ENCODE measurements at places on chromosomes 3 and 15.
A peak's percentile ranks its signal among the peaks of the same experiment; 100 is the strongest.

- no peak for DNase-seq
Observed at GRCh38 chr3:180704532-180704931, 25.2 kb upstream of the CCDC39 start.

GRCh38 chr3:59791774-59792308 lies 742.0 kb upstream of the CFAP20DC start:
- DNase-seq = no peak

DNA sequence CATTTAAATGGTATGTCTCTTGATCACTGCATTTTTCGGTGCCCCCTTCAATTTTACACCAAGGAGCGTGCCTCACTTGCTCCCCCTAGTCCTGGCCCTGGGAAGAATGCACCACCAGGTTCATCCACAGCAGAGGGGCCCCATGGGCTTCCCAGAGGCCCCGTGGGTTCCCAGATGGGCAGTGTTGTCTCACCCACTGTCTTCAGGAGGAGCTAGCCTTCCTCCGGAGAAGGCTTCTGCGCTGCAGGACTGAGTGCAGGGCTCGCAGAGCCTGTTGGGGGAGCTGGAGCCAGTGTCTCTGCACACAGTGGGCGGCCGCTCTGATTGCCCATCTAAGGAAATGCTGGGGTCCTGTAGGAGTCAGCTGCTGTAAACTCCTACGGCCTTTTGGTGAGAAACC lies 45.9 kb downstream of the POLR2M start:
- no peak for DNase-seq

GRCh38 chr3:124007186-124007585 lies 15.3 kb upstream of the ROPN1 start:
- no peak for DNase-seq

- DNase-seq = no peak
Observed at GRCh38 chr3:127693336-127693843, 20.6 kb downstream of the ABTB1 start.

- no peak for DNase-seq
Observed at GRCh38 chr3:187242435-187242834, 45.1 kb downstream of the RTP1 start.

DNA sequence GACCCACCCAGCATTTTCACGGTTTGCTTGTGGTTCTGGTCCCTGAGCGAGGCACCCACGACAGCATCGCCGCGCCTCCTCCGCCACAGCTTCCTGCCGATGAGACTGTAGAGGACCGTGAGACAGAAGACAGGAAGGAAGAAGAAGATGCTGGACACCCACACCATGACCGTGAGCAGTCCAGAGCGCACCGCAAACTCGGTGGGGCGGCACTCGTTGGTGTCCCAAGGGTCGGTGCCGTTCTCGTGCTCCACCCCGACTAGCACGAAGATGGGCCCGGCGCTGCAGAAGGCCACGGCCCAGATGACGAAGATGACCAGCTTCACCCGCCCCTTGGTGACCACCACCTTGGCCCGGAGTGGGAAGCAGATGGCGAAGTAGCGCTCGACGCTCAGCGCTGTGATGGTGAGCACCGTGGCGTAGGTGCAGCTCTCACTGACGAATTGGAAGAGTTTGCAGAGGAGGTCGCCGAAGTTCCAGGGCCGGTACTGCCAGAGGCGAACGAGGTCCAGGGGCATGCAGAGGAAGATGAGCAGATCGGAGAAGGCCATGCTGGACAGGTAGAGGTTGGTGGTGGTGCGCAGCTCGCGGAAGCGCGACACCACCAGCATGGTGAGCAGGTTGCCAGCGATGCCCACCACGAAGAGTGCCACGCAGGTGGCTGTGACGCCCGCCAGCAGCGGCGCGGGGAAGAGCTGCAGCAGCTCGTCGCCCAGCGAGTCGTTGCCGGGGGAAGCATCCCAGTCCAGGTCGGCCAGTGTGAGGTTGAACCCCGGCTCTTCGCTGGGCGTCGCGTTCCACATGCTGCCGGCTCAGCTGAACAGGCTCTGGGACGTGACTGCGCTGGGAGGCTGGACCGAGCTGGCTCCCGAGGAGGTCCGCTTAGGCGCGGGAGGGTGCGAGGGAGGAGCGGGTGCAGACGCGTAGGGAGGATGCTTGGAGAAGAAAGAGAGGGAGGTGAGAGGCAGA lies at the start of gene GHSR:
Gene GHSR, minus strand, starts transcription at position 846 of the 969 bp plus-strand sequence. Its CDS starts 43 bp downstream, at position 803.
- DNase-seq = no peak

DNA sequence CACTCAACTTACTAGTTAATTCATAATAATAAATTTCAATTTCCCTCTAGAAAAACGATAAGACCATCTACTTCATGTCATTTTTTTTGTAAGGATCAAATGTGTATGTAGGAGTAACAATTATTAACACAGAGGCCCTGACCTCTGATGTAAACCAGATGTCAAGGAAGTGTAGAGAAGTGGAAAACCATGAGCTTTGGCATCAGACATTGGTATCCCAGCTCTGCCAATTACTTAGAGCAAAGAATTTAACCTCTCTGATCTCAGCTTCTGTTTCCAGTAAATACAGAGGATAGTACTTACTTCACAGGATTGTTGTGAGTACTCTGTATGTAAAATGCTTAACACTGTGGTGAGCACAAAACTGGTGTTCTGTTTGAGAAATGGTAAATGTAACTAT lies 17.5 kb downstream of the AQR start:
- no peak for DNase-seq

- no peak for DNase-seq
Observed at GRCh38 chr3:67602816-67603215, 51.6 kb downstream of the SUCLG2 start.

- DNase-seq = no peak
Observed at GRCh38 chr3:66604481-66604880, 103.7 kb upstream of the LRIG1 start.

DNA sequence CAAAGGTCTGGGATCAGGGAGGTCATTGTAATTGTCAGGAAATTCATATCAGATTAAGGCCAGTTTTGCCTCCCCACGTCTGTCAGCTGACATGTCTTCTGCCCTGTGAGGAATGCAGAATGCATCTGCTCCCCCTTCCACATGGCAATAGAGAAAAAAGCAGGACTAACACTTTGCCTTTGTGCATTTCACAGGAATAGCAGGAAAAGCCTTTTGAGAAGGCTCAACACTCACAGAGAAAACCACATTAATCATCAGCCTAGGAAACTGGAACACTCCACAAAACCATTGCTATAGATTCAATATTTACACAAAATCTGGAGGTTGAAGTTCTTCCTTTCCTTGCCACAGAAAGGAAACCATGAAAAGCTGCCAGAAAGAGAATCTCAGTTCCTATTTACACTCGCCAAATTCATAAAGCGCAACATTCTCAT lies 165.2 kb upstream of the HES1 start:
- no peak for DNase-seq

- DNase-seq = no peak
Observed at GRCh38 chr3:169907476-169907875, 3.9 kb upstream of the SAMD7 start.

DNA sequence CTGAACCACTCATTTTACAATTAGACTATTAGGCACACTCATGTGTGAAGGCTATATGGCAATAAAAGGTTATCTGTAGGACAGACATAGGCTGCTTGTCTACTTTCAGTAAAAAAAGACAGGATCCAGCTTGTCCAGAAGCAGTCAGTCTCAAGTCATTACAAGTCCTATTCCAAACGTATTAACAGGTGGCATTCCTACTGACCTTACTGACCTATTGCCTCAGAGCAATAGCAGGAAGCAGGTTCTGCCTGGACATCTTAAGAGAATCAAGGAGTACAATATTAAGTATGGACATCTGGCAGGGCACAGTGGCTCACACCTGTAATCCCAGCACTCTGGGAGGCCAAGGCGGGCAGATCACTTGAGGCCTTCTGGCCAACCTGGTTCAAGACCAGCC lies 7.0 kb downstream of the CMTM6 start:
- DNase-seq = no peak

- no peak for DNase-seq
Observed at GRCh38 chr15:88441076-88441730, 26.0 kb downstream of the MRPL46 start.

- no peak for DNase-seq
Observed at GRCh38 chr3:151262871-151263525, 15.3 kb downstream of the P2RY14 start.

- no peak for DNase-seq
Observed at GRCh38 chr15:65970937-65971740, 101.8 kb downstream of the RAB11A start.

DNA sequence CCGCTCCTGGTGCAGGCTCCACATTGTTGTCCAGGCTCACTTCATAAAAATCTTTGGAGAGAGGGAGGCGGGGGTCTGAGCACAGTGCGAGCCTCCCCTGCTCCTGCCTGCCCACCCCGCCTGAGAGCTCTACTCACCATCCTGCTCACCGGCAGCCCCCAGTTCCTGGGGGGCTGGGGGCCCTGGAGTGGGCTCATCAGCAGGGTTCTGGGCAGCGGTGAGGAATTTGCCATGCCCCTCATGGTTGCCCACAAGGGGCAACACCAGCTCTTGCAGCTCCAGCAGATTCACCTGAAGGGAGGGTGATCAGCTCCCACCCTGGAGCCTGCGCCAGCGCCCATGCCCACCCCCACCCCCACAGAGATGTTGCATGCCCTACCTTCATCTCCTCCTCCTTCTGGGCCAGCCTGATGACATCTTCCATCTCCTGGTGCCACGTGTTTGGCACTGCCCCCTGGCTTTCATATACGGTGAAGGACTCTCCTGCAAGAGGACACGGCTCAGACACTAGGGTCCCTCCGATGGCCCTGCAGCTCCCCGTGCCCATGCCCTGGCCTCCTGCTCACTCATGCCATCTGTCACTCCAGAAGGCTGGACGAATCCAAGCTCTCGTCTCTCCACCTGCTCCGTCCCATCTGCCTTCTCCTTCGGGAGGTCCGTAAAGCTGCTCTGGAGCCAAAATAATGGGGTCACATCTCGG lies 162.1 kb downstream of the TBC1D2B start:
- DNase-seq = no peak

GRCh38 chr3:57827757-57828156 lies 71.6 kb downstream of the SLMAP start:
- DNase-seq = no peak

- peak; percentile 89 for DNase-seq
Observed at GRCh38 chr3:169662132-169662842, 1.2 kb downstream of the MECOM start.

DNA sequence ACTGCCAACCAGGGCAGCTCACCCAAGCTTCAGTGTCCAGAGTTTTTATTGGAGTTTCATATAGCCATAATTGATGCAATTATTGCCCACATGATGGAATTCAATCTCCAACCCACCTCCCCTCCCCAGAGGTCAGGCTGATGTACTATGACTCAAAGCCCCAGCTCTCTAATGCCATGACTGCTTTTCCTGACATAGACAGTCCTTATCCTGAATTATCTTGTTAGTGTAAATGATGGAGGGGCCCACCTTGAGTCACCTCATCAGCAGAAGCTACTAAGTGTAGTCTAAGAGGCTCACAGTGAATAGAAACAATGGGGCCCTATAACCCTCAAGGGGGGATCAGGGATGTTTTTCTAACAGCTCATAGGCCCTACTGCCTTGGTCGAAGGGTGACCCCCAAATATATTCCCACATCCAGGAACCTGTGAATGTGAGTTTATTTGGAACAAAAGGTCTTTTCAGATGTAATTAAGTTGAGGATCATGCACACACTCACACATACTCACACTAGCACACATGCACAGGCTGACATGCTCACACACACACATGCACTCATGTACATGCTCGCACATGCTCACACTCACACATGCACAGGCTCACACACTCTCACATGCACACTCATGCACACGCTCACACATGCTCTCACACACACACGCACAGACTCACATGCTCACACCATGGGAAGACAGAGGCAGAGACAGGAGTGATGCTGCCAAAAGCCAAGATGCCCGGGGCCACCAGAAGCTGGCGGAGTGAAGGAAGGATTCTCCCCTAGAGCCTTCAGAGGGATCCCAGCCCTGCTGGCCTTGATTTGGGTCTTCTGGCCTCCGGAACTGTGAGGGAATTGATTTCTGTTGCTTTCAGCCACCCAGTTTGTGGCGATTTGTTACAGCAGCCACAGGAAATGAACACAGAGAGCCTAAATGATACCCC lies 131.2 kb upstream of the SMAD3 start:
- DNase-seq = no peak

- DNase-seq = no peak
Observed at GRCh38 chr3:98331329-98331728, 22.3 kb upstream of the OR5K4 start.

DNA sequence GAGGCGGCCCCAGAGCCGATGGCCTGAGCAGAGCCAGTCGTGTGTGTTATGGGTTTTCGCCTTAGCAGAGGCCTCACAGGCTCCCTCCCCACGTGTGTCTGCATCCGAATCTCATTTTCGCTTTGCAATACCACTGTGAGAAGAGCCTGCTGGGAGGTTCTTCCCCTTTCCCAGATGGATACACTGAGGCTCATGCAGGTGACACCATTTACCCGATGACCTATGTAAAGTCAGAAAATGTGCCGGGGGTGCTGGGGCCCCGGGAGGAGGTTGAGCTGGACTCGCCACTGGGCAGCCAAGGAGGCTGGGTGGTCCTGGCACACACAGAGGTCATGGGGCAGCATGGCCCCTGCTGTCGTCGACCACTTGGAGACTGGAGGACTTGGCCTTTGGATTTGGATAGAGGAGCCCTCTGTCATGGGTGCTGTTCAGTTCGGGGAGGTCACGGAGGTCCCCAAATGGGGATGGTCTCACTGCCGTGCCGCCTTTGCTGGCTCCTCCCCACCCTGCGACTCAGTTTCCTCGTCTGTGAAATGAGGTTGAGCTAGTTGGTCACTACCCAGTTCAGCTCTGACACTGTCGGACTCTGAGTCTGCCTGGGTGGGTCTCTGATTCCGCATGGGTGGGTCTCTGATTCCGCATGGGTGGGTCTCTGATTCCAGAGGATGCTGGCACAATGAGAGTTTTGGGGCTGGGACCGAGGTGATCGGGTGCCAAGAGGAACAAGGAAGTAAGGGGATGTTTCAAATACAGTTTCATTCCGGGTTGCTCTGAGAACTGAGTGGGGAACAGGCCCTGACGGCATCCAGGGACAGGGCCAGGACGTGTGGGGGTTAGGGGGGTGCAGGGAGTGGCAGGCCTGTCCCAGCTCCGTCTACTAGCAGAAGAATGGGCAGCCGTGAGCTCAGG lies 23.2 kb upstream of the MUC4 start:
- DNase-seq = no peak

- DNase-seq = no peak
Observed at GRCh38 chr15:24766511-24767133, 91.0 kb downstream of the NPAP1 start.

DNA sequence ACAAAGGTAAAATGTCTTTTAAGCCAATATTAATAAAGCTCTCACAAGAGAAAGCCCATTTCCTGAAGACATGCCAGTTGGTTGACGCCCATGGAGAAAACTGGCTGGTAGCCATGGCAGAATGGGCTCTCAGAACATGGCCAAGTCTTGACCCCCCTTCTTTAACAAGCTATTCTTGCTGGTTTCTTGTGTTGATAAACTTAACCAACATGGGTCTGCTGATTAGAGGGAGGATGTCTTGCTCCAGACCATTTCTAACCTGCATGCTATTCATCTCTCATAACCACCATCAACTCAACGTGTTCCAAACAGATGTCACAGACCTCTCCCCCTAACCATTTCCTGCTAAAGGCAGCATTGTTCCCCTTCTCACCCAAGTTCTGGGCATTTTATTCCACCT lies 25.7 kb downstream of the NTRK3 start:
- DNase-seq = no peak

All from kidney (tissue), 22 donors.